A172 (cell line): ENCODE measurements at places on chromosomes 2 and 18. TPM values are rescaled to one million over a fixed set of nuclear protein-coding genes. Genes with fewer than 3 reads are reported as not detected.

TOGARAM2 gene
- 0.69 and 1.9 TPM in 2 replicates for total RNA-seq

IRS1 gene
- total RNA-seq = 6.6 and 7.0 TPM in 2 replicates

MEP1B gene
- total RNA-seq = not detected in 2 replicates

LIPG gene
- 3.2 and 3.7 TPM in 2 replicates for total RNA-seq

SULT1C2 gene
- 0.29 TPM in 1 of 2 replicates, not detected in the other for total RNA-seq

MAP3K19 gene
- total RNA-seq = not detected in 2 replicates

WNT10A gene
- total RNA-seq = 0.36 and 1.5 TPM in 2 replicates

IL18R1 gene
- total RNA-seq = not detected in 2 replicates

FIGN gene
- total RNA-seq = 2.0 and 2.2 TPM in 2 replicates

TUBB8B gene
- total RNA-seq = not detected in 2 replicates

CPSF3 gene
- total RNA-seq = 104 and 112 TPM in 2 replicates

CHRND gene
- not detected in 2 replicates for total RNA-seq

EFEMP1 gene
- total RNA-seq = 9.8 and 12.3 TPM in 2 replicates

LANCL1 gene
- total RNA-seq = 60.2 and 71.0 TPM in 2 replicates

SERPINB12 gene
- total RNA-seq = not detected in 2 replicates

IL1RN gene
- total RNA-seq = 0.41 TPM in 1 of 2 replicates, not detected in the other

GRCh38 chr2:170917219-170917913, 11.7 kb upstream of the GORASP2 start:
- DNase-seq = no peak

GRCh38 chr2:224957540-224958461, 84.5 kb downstream of the DOCK10 start:
- DNase-seq = no peak

DNA sequence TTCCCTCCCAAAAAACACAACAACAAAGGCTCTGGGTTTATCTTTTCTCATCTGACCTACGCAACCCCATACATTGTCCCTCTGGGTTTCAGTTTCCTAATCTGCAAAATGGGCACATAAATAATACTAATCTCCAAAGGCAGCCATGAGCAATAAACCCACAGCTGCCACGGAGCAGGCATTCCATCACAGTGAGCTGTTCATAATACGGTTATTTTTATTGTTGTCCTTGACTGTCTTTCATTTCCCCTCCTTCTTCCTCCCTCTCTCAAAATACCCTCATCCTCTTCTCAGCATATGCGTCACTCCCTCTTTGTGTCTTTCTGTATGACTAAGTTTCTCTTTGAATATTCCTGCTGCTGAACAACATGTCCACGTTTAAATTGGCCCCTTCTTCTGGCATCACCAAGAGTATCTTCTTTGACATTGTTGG, 129.8 kb upstream of the CAB39 start:
- DNase-seq = peak; percentile 84

GRCh38 chr18:58398648-58399398, 230.1 kb downstream of the ALPK2 start:
- DNase-seq = no peak

- no peak for DNase-seq
Measured at GRCh38 chr18:47163241-47163640, 12.9 kb downstream of the IER3IP1 start.

DNA sequence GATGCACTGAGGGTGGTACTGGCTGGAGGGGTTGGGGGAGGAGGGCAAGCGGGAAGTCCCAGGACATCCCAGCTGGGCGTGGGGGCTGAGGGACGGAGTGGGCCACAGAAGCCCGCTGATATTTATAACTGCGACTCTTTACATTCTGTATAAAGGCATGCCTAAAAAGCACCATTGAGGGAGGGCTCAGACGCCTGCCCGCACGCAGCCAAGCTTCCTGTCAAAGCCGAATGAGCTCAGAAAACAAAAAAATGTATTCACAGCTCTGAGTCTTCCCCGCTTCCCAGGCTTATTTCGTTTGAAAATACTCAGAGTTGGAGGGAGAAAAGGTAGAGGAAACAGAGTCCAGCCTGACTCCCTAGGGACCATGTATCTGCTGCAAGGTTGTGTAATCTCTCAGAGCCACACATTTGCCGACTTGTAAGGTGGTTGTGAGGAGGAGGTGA, 170.1 kb upstream of the HAAO start:
- DNase-seq = no peak

DNA sequence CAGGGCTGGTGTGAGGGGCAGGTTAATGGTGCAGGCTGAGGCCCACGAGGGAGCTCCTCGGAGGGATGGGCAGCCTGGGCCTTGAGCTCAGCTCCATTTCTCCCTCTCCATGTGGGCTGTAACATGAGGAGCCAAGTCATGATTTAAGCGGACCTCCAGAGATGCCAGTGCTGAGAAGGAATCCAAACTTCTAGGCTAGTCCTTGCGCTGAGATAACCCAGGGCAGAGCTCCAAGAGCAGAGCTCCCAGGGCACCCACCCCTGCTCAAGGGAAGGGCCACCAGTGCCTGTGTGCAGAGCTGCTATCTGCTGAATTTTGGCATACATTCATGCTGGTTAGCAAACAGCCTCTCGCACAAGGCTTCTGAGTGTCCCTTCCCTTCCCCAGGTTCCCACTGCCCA, 95.1 kb downstream of the MRO start:
- no peak for DNase-seq

GRCh38 chr2:155372969-155373368, 674.5 kb downstream of the KCNJ3 start:
- DNase-seq = peak; percentile 16

GRCh38 chr18:22223254-22223964, 54.0 kb downstream of the GATA6 start:
- DNase-seq = peak; percentile 98

DNA sequence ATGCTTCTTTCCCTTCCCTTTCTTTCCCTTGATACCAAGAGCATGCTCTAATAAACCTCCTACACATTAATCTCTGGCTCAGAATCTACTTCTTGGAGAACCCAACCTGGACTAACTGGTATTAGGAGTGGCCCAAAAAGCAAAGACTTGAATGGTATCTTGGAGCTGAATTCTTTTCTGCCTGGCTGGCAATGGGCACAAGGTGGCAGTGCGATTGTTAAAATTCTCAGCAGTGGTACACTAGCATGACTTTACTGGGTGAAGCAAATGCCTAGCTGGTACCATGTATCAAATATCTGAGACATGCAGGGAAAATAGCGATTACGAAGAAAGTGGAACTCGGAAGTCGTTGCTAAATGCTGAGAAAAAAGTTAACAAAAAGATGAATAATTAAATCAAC, 376.1 kb downstream of the XIRP2 start:
- peak; percentile 25 for DNase-seq

GRCh38 chr18:10530852-10531251, 5.0 kb downstream of the NAPG start:
- DNase-seq = peak; percentile 28

- no peak for DNase-seq
Measured at GRCh38 chr2:25073025-25073424, 31.1 kb downstream of the EFR3B start.

DNA sequence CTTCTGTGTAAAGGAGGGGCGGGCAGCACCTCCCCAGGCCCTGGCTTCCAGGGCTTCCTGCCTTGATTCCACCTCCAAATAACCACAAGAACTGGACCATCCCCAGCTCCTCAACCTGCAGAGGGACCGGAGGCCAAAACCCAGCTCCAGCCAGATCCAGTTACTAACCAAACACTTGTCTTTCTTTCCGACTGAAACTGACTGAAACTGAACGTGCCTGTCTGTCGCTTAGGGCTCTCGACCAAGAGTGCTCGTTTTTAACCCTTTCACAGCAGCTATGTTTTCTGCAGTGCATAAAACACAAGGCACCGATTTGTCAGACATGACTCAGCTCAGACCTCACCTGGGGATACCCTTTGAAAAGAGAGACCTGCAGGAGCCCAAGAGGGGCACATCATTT, 249.9 kb upstream of the SIX2 start:
- DNase-seq = no peak

GRCh38 chr2:234292205-234292961, 204.5 kb downstream of the ARL4C start:
- DNase-seq = peak; percentile 93

DNA sequence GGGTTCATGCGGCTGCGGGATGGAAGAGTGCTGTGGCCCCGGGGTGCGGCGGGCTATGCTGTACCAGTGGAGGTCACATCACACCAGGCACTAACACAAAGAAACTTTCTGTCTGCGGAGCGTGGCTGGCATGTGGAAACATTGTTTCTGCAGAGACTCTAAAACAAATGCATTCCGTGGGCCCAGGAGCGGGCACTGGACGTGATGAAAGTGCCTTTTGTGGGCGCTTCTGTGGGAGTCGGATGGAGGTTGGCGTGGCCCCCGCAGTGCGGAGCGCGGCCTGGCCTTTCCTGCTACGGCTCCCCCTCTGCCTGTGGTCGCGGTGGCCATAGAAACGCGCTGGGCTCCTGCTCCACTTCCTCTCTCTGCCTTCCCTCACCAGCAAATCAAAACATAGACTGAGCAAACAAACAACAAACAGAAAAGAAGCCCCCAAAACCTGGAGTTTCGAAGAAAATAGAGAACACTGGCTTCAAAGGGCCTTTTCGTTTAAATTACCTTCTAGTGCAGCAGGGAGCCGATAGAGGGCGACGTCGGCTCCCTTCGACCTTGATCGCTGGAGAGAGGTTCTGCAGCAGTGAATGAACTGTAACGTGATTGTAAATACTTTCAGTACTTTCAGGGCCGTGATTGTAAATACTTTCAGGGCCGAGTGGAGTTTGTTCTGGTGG, 51.4 kb downstream of the KIF5C start:
- DNase-seq = no peak

GRCh38 chr2:61470965-61471904, at the start of gene USP34:
USP34 (minus strand) TSS chr2:61471087; CDS start chr2:61470692, 395 bp downstream.
- DNase-seq = peak; percentile 90
